Cortex of kidney (tissue), 1 donor: ENCODE measurements at places on chromosomes 4 and X.

GRCh38 chr4:127347936-127348335 lies 284.8 kb upstream of the INTU start:
- DNase-seq = no peak

- no peak for DNase-seq
Observed at GRCh38 chr4:14072506-14072905, 445.0 kb upstream of the BOD1L1 start.

DNA sequence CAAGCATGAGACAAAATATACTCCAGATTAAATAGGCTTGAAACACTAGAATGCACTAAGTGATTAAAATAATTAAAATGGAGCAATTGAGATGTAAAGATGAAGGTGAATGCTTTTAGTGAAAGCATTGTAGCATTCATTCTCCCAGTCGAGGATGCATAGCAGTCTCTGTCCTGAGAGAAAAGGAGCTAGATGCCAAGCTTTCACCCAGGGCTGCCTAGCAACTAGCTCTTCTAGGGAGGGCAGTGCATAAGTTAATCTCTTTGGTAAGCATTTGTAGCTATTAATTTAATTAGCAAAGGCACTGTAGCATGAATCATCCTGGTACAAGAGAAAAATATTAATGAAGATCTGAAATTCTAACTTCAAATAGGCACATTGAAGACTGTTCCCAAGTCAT lies 1014.8 kb downstream of the C4orf33 start:
- no peak for DNase-seq

GRCh38 chr4:87241336-87241735 lies 20.9 kb upstream of the KLHL8 start:
- no peak for DNase-seq

DNA sequence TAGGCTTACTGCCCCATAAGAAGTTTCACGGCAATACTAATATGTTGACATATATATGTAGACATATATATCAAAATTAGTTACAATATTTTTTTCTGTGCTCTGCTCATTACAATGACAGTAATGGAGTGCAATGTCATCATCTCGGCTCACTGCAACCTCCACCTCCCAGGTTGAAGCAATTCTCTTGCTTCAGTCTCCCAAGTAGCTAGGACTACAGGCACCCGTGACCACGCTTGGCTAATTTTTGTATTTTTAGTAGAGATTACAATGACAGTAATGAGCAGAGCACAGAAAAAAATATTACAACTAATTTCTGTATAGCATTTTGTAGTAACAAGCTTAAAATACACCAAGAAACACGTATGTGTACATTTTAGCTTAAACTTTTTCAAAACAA lies 7.6 kb downstream of the EIF4E start:
- DNase-seq = no peak

DNA sequence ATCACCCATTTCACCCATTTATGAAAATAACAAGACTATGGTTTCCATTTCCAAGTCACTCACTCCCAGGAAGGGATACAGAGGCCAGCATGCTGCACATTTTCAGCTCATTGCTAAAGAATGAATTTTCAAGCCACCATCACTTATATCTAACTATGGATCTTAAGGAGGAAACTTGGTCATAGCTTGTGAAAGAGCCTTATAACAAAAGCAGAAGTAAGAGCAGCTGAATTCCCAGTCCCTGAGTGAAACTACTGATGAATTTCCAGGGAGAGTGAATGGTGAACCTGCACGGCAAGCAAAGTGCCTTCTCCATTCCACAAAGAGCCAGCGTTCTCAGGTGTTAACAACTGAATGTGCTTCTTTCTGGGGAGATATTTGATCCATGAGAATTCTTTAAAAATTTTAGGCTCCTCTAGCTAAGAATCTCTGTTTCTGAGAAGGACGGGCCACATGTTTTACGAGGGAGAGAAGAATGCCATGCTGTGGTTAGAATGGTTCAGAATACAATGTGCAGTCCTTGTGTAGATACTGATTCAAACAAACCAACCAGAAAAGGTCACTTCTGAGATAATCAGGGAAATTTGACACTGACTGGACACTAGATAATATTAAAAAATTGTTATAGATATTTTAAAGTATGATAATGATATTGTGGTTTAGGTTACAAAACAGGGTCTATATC lies 24.0 kb downstream of the BTC start:
- DNase-seq = no peak
